LHCN-M2 (cell line): ENCODE measurements at places on chromosomes 3 and 15. TPM values are rescaled to one million over a fixed set of nuclear protein-coding genes. Genes with fewer than 3 reads are reported as not detected.

DNA sequence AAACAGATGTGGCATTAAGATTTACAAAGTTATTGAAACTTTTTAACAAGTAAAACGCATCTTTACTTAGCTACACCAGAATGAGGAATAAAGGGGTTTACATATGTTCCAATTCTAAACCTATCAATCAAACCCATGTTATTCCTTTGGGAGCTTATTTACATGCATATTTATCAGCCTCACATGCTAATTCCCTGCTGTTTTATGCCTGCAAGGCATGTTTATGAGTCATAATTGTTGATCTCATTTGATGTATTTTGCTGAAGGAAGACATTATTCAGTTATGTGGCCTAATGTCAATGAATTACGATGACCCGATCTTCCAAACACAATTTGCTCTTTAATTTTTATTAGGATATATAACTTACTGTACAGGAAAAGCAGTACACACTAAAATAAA is 272.9 kb downstream of the TBC1D5 start:
- peak; percentile 7 for DNase-seq

DNA sequence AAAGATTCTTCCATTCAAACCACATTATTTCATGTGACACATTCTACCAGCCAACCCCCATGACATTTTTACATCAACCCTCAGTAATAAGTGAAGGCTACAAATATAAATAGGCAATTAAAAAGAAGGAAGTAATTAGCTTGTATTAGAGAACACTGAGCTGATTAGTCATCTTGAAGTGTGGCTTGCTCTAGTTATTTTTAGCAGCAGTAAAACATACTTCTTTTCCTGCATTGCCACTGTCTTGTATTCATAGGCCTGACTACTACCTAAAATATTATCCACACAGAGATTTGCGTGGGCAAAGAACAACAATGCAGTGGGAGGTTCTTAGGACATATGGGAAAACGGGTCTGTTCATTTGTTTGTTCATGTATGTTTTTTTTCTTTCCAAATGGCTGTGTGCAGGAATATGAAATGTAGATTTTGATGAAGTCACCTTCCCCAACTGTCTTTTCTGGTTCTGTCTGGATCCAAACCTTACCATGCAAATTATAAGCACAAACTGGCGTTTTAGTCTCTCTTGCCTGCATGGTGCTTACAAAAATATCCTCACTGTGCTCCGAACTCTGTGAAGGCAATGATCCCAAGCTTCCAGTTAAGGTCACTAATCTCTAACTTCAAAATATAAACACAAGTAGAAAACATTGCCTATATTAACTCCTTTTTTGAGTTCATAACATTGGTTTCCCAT is 31.5 kb upstream of the TM4SF4 start:
- peak; percentile 78 for DNase-seq

DNA sequence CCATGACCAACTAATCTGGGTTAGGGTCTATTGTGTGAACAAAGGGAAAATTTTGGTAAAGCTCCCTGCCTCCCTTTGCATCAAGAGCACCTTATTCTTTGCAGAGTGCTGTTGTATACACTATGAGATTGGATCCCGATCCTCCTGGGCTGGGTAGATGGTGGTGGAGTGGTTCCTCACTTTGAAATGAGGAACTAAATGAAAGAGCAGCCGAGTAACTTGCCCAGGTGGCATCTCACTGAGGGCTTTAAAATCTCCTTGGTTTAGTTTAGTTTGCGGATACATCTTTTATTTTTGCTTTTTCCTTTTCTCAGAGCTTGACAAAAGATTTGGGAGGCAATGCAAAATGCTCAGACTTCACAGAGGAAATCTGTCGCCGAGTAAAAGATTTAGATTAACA is 19.4 kb downstream of the IDH3A start:
- DNase-seq, result no peak

DNA sequence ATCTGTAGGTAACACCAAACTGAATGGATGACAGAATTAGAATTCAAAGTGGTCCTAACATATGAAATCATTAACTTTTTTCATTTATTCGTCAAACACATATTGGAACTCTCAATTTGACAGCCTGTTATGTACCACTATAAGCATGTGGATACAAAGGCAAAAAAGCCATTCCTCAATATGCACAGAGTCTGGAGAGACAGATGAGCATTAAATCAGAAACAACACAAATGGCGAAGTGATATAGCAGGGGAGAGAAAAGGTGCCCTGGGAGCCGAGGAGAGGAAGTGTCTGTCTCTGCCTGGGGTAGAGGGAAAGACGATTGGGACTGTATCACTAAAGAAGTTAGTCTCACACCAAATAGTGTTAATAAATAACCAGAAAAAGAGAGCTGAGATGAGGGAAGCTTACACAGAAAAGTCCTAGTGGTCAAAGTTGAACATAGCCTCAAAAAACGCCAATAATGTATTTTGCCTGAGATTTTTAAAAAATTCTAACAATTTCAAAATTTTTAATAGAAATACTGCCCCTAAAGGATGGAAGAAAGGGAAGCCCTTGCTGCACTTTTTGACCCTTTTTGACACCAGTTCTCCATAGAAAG is 417.5 kb downstream of the TUSC7 start:
- no peak for DNase-seq

DNA sequence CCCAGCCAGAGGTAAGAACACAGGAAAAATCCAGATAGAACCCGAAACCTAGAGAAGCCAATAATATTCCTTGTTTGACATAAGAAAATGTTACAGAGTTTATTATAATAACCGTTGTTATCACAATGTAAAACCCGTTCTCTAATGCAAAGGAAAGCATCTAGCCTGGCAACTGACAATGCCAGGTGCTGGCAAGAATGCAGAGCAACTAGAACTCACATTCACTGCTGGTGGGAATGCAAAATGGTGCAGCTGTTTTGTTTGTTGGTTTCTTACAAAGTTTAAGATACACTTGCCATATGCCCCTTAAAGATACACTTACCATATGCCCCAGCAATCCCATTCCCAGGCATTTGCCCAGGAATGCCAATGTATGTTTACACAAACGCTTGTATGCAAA is 23.4 kb downstream of the VPS39 start:
- peak; percentile 23 for DNase-seq

DNA sequence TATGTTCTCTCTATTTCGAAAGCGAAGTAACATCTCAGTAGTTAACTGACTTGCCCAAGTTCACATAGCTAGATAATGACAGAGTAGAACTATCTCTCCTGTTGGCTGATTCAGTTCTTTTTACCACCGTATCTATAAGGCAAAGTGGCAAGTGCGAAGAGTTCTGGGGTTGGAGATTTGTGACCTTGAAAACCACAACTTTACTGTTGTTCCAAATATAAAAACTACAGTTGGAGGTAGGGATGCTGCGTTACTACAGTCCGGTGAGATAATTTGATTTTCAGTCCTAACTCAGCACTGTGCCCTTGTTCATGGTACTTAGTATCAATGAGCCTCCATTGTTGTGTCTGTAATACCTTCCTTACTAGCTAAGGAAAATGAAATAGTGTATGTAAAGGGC is 71.2 kb upstream of the GOLGA8B start:
- DNase-seq, result no peak

DNA sequence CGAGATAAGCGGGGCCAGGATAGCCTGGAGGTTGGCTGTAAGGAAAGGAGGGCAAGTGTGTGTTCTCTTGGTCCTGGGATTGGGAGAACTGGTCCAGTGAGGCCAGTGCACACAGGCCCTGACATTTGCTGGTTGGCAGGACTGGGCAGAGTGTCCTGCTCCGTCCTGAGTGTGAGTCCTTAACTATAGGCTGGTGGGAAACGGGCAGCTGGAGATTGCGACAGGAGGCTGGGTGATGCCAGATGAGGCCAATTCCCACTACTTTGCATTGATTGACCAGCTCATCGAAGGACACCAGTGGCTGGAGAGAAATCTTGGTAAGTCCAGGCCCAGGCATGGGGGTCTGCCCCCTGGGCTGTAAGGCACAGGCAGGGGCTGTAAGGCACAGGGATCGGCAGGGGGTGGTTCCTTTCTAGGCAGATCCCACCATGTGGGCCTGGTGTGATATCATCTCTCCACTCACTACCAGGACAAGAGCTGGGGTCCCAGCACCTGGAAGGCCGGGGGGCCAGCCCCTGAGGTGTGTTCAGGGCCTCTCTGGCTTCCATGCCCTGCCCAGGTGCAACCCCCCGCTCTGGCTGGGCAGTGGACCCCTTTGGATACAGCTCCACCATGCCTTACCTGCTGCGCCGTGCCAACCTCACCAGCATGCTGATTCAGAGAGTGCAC is 3.2 kb downstream of the MAN2A2 start:
- DNase-seq, result no peak

- DNase-seq, result peak; percentile 42
These were observed 154.4 kb downstream of the TUSC7 start for GRCh38 chr3:116863822-116864589.

GRCh38 chr3:130378677-130379191 is 33.3 kb downstream of the COL6A5 start:
- no peak for DNase-seq

DNA sequence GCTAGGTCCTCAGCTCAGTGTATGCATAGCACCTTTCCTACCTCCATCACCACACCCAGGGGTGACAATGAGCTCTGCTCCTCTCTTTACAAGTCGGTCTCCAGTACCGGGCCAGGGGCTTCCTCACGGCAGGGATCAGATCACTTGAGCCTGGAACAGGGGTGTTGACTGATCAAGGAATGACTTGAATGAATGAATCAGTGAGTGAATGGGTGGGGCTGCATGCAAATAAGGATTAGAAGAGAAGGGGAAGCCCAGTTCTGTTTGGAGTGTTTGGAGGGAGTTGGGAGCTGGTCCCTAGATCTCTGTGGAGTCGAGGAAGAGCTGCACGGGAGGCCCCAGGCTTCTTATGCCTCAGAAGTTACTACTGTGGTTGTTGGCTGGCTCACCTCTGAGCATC is 87.0 kb downstream of the TMEM266 start:
- DNase-seq, result no peak

DNA sequence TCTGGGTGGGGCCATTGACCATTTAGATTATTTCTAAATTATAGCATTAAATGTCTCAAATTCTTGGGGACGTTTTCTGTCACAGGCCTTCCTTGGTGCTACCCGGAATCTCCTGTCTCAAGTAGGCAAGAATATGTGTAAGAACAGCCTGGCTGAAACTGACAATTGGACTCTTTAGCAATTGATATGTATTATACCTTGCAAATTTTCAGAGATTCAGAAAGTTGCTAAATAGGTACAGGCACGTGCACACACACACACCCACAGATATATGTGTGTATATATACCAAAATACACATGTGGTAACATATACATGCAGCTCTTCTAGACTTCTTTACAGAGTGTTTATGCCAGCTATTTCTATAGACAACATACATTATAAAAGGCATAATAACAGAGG is 213.2 kb upstream of the NR2E3 start:
- no peak for DNase-seq

DNA sequence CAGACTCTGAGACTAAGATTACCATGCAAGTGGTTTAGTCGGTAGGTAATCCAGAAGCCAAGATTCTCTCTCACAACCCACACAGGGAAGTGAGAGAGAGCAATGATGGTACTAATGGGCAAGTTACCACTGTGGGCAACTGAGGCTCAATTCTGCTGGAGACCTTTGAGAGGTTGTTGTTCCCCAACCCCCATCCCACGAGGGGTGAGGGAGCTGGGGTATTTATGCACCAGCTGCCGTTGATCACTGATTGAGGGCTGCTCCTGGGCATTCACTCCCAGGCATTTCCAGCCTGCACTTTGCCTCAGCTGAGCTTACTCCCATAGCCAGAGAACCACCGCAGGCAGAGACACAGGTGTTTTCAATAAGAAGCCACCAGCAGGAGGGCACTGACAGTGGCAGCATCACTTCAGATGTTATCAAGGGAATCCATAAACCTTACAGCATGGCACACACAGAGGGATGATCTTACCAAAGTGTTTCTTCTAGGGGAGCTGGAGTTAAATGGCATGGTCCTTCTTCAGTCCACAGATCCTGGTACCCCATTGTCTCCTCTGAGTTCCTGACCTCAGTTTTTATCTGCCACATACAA is 15.0 kb upstream of the CCDC174 start:
- no peak for DNase-seq

DNA sequence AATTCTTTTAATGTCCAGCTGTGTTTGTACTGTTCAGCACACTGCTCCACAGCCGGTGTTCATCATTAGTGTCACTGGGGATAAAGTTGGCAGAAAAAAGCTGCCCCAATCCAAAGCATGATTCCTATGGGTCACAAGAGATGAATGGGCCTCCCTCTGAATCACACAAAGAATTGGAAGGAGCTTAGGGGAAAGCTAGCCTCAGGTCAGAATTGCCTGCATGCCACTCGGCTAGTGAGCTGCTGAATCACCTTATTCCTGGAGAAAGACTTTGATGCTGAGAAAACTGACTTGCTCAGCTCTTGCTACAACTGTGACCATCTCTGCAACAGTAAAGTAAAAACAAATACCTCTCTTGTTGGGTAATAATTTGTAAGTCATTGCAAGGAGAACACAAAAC is 3.5 kb downstream of the CCK start:
- no peak for DNase-seq

GRCh38 chr15:85879334-85880163 is 84.8 kb upstream of the KLHL25 start:
- DNase-seq, result peak; percentile 95

GRCh38 chr15:90553248-90553745 is 23.6 kb downstream of the CRTC3 start:
- DNase-seq, result peak; percentile 91

DNA sequence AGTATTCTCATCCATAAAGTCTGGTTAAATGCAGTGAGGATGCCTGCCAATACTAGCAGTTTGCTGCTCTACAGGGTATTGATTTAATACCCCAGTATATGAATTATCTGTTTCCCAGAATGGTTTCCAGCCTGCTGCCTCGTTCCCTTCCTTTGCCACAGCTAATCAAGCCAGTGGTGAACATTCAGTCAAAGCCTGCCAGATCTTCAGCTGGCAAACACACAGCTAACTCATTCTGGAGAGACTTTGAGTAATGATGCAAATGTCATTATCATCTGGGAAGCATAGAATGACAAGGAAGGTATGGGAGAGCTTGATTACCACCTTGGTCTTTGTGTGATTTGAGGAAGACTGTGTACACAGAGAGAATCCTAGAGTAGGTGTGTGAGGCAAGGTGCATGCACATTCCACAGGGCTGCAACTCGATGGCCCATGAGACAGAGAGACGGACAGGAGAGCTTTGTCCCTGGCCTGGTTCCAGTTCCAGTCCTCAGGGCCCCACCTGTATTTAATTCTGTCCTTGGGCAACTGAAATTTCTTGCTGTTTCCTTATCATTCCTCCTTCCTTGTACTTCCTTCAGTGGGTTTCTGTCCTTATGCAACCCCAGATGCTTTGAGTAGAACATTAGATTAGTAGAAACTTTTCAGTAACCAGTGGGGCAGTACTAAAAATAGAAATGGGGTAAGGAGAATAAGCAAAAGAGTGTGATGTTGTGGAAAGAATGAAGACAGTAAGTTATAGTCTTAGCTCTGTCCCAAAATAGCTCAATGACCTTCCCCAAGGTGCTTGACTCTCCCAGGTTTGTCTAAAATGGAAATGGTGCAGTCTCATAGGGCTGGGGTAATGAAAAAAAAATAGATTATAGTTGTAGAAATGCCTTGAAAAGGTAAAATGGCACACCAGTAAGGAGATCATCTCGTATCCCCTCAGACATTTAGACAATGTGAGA is 72.5 kb downstream of the MITF start:
- DNase-seq, result no peak

IL17RE gene
- total RNA-seq, result 1.1 and 1.9 TPM in 2 replicates

ADAMTS7 gene
- 35.1 and 35.2 TPM in 2 replicates for total RNA-seq

GPR171 gene
- total RNA-seq, result not detected in 2 replicates
